ENCODE measurements at places on chromosomes 12 and 14. TPM values are rescaled to one million over a fixed set of nuclear protein-coding genes. Genes with fewer than 3 reads are reported as not detected.

- no peak for DNase-seq
Measured at GRCh38 chr14:97851428-97851995, 1054.3 kb downstream of the VRK1 start.

- DNase-seq = no peak
Measured at GRCh38 chr14:99148861-99149610, 123.0 kb downstream of the BCL11B start.

The CLEC9A gene
- 0.82 TPM for total RNA-seq

DNA sequence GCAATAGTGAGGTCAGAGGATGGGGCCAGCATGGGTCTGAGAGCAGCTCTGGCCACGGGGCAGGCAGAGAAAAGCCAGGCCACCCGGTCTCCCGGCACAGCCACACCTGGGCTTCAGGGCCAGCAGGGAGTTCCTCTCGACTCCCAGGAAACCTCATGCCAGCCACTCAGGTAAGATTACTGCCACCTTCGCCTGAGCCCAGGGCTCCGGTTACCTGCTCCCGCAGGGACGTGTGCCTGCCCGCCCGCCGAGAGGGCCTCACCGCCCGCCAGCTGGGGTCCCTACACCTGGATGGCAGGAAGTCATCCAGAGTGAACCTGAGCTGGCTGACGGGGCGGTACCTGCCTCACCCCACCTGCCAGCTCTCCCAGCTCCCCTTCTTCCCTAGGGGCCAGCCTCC lies 7.3 kb downstream of the JAG2 start:
- no peak for DNase-seq

- no peak for DNase-seq
Measured at GRCh38 chr12:112294793-112295192, 87.4 kb downstream of the HECTD4 start.

- no peak for DNase-seq
Measured at GRCh38 chr12:44833561-44833960, 42.6 kb downstream of the NELL2 start.

GRCh38 chr14:32710731-32711680 lies 227.7 kb upstream of the NPAS3 start:
- peak; percentile 82 for DNase-seq

DNA sequence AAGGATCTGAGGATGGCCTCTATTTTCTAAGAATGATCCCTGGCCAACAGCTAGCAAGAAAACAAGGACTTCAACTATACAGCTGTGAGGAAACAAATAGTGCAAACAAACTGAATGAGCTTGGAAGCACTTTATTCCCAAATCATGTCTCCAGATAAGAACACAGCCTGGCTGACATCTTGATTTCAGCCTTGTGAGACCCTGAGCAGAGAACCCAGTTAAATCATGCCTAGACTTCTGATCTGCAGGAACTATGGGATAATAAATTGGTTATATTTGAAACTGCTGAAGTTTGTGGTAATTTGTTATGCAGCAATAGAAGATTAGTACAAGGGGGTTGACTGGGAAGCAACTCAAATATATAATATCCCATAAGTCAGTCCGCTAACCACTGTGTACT lies 183.9 kb upstream of the BMP4 start:
- no peak for DNase-seq

GRCh38 chr12:5369298-5369697 lies 62.6 kb upstream of the NTF3 start:
- no peak for DNase-seq

The FAM90A1 gene
- total RNA-seq = not detected

- DNase-seq = no peak
Measured at GRCh38 chr14:38837343-38838048, 265.5 kb downstream of the SEC23A start.

- no peak for DNase-seq
Measured at GRCh38 chr12:17652436-17652835, 437.6 kb downstream of the RERGL start.

The RFLNA gene
- 5.8 TPM for total RNA-seq

The LAG3 gene
- not detected for total RNA-seq

GRCh38 chr12:70487440-70487839 lies 121.3 kb downstream of the KCNMB4 start:
- no peak for DNase-seq

- DNase-seq = no peak
Measured at GRCh38 chr12:68342966-68343365, 10.8 kb upstream of the MDM1 start.

The DLK1 gene
- 1,117 TPM for total RNA-seq

GRCh38 chr12:70854138-70854537 lies 66.4 kb downstream of the PTPRR start:
- peak; percentile 53 for DNase-seq

DNA sequence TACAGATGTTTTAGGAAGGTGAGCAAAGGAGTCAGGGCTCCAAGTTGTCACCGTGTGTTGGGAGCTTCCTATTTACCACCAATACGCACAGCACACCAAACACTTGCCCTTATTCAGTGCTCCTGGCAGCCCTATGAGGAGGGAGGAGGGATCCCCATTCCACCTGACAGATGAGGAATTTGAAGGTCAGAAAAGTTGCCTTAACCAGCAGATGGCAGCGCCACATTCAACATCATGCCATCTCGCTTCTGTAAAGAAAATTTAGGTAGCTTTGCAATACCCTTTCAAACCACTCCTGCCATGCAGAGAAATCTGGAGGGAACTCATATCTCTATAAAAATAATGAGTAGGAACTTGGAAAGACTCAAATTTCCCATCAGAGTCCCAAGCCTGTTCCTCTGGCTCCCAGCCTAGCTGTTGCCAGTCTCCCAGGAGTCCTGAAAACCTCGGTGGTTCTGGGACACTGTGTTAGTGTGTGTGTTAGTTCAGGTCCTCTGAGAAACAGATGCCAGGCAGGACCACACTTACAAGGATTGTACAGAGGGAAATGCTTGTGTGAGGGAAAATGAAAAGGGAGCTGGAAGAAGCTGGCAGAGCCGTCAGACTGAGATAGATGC lies 410.5 kb downstream of the MED13L start:
- DNase-seq = peak; percentile 17

The STON2 gene
- 91.2 TPM for total RNA-seq

The LALBA gene
- total RNA-seq = not detected

DNA sequence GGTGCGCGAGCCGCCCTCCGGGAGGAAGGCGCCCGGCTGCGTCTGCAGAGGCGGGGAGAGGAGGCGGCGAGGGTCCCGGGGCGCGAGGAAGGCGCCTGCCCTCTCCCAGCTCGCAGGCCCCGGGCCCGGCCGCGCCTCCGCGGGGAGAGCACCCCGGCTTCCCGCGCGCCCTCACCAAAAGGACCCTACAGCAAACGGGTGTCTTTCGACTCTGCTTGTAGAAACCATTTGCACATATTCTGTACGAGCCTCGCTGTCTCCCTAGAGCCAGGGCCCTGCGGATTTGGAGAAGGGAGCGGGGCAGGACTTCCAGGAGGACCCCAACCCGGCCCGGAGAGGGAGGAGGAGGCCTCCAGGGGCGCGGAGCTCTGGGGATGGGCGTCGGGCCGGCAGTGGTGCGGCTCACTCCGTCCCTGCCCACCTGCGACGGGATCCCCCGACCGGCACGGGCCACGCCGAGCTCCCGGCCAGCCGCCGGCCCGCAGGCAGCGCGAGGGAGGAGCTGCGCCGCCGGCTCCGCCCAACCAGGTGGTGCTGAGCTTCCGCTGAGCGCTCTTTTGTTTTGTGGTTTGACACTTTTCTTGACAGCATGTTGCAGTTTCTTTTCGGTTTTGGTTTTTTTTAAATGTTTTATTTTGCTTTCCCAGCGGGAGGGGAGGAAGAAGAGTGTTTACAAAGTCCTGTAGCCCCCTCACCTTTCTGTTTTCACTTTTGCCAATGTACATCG lies 103.3 kb upstream of the FKBP4 start:
- DNase-seq = peak; percentile 50

The SCN8A gene
- total RNA-seq = 2.1 TPM

GRCh38 chr14:92958373-92959188 lies 35.6 kb downstream of the CHGA start:
- DNase-seq = no peak

The KRT82 gene
- total RNA-seq = not detected

DNA sequence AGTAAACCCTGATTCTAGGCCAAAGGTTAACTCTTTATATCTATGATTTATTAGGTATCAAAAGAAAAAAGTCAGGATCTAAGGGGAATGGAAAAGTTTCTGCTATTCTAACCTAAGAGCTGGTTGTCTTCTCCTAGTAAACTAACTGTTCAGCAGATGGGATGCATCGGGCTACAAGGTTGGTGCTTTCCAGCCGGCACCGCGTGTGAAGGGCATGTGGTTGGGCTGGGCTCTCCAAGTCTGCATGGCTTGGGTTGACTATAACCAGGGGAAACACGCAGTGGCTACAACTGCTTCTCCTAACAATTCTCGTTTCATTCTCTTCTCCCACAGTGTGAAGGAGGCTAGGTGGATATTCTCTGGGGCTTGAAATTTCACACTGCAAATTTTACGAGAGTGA lies 354.5 kb downstream of the APAF1 start:
- DNase-seq = peak; percentile 5

DNA sequence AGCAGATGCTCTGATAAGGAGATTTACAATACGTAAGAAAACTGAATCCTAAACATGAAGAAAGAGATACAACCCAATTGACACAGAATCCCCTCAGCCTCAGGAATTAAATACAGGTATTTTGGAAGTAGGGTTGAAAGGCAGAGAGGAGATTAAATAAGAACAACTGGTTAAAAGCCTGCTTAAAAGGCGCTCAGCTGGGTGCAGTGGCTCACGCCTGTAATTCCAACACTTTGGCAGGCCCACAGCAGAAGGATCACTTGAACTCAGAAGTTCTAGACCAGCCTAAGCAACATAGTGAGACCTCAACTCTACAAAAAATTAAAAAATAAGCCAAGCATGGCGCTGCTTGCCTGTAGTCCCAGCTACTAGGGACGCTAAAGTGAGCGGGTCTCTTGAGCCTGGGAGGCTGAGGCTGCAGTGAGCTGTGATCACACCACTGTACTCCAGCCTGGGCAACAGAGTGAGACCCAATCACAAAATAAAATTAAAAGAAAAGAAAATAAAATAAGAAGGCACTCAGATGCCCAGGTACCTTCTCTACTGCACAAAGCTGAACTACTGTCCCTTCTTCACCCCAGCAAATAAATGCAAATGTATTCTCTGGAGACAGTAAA lies 32.9 kb downstream of the MED13L start:
- DNase-seq = no peak

The CD27 gene
- total RNA-seq = 0.31 TPM

DNA sequence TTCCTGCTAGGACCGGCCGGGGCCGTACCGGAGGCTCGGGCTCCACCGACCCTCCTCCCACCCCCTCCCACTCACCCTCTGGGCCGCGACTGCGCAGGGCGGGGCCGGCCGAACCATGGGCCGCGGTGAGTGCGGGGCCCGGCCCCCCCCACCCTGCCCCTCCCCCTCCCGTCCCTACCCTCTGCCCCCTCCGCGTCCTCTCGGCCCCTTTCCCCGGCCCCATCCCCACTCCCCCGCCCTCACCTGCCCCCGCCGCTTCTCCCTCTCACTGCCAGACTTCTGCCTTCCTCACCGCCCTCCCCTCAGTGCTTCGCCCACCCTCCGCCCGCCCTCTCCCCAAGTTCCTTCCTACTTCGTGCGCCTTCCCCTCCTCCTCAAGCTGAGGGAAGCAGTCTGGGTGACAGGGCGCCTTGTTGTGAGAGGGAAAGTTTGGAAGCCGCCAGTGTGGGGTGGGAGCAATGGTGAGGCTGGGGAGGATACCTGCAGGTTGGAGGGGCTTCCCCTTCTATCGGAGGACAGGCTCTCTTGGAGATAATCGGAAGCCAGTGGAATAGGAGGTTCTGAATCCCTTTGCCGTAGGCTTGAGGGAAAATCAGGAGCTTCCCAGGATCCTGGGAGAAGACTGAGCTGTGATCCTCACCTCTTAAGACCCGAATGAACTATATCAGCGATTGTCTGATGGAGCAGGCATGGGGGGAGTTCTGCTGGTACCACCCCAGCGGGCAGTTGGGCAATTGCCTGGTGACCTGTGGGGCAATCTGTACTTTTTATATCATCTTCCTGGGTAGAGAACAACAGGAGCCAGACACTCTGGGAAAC lies 472 bp downstream of the MBD6 start:
- peak; percentile 83 for DNase-seq

The TCTN2 gene
- 6.8 TPM for total RNA-seq

DNA sequence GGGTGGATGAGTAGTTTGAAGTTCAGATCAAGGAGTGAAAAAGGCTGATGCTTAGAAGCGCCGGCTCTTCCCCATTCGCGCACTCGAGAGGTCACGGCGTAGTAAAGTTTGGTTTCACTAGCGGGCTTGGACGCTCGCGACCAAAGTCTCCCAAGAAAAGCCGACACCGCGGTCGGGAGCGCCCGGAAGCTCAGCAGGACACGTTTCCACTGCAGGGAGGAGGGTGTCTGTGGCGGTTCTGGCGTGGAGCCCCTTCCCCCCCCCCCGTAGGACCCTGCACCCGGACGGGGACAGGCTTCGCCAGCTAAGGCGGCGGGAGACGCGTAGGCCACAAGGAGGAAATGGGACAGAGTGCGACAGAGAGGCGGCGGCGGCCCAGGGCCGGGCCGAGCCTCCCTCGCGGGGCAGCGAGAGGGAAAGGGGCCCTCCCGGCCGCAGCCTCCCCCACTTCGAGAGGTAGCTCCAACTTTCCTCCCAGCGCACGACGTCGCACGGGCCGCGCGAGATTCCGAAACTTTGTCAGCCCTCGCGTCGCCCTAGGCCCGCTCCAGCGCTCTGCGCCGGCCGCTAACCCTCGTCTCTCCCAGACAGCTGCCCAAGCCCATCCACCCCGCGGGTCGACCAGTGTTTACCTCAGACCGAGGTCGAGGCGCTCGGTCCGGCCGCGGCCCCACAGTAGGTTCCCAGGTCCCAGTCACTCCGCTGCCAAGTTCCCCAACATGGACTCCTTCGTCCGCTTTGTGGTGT lies 480 bp downstream of the SCAF11 start:
- peak; percentile 86 for DNase-seq

GRCh38 chr14:38197001-38197783 lies 10.5 kb upstream of the SSTR1 start:
- DNase-seq = peak; percentile 7

The KLRC2 gene
- total RNA-seq = not detected

The VWF gene
- total RNA-seq = 101 TPM

The FAM186B gene
- total RNA-seq = 0.82 TPM

The RNASE3 gene
- total RNA-seq = not detected

DNA sequence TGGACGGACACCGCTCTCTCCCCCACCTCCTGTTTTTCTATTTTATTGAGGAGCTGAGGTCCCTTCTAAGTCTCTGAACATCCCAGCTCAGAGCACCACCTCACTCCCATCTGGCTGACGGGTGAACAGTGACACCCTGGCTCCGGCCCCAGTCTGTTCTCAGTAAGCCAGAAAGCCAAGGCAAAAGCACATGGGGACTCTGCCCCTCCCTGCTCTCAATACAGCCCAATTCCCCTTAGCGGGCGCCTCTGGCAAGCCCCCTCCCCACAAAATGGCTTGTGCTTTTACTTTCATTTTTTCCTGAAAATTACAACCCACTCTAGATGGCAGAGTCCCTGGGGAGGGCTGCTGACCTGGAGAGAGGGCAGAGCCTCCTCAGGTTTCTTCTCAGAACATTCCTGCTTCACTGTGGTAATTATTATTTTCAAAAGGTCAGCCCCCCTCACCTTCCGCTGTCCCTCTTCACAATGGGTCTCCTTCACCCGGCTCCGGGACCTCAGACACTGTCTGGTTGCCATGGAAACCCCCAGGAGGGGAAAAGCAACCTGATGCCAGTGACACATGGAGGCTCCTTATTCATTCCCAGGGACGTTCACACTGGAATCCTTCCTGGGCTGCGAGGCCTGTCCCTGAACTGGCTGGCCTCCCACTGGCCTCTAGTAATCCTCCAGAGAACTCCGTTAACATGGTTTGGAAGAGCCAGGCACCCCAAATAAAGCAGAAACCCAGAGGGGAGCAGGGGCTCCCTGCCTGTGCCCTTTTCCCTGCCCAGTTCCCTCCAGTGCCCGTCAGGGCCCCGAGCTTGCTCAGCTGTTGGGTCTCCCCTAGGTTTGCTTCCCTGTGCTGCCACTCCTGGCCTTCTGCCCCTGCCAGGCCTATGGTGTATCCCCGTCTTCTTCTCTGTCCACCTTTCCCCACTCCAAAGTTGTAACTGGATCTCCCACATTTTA lies 15.9 kb downstream of the COL2A1 start:
- DNase-seq = peak; percentile 55

Data from tongue (tissue), 3 donors.